HFFc6 (cell line): ENCODE measurements at places on chromosomes 1 and 21. TPM values are rescaled to one million over a fixed set of nuclear protein-coding genes. Genes with fewer than 3 reads are reported as not detected.
A peak's percentile ranks its signal among the peaks of the same experiment; 100 is the strongest.

DNA sequence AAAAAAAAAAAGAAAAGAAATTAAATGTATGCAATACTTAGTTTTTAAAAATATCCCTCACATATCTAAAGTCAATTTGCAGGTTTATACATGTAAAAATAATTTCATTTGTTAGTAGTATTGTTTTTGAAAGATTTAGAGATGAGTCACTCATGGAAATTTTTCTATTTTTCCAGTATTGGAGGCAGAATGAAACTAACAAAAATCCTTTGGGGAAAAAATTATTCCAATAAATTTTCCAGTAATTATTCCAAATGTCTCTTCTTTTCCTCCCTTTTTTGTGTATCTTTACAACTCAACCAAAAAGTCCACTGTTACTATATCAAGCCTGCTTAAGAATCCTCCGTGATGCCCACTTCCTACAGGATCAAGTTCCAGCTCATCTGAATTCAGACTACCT, 29.9 kb downstream of the MPZL1 start:
- H3K4me3 ChIP-seq = peak overlapping the region; percentile 15
- H3K4me1 ChIP-seq = peaks cover 74% of the 10 kb centered on the region
- no peaks in the 10 kb centered on the region for H3K27me3 ChIP-seq
- peak overlapping the region; percentile 56 for H3K27ac ChIP-seq

- no peak overlapping the region for H3K27ac ChIP-seq
- DNase-seq = no peak
- no peak overlapping the region for H3K4me3 ChIP-seq
- H3K36me3 ChIP-seq = peaks cover 4% of the 10 kb centered on the region; the same call in 1 of the 2 replicates
- H3K27me3 ChIP-seq = no peaks in the 10 kb centered on the region; the same call in 1 of the 2 replicates
- no peaks in the 10 kb centered on the region for H3K4me1 ChIP-seq
Observed at GRCh38 chr1:242139442-242139841, 140.5 kb upstream of the MAP1LC3C start.

DNA sequence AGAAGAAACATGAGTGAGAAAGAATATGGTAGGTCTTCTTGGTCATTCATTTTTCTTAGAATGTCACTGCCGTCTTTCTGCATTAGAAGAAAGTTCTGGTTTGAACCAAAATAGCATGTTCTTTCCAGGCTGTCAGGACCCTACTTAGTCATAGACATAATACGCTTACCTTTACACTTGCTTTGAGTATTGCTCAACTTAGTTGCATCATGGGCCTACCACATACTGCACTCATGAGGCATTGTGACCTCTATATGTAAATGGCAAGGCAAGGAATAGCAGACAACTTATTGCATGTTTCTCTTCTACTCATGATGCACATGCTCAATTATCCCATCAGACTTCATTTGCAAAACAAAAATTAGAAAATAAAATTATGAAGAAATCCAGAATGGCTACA, 415.0 kb downstream of the HLX start:
- H3K4me1 ChIP-seq = peaks cover 10% of the 10 kb centered on the region; the same call in 1 of the 2 replicates
- DNase-seq = peak; percentile 30
- H3K27ac ChIP-seq = no peak overlapping the region

DNA sequence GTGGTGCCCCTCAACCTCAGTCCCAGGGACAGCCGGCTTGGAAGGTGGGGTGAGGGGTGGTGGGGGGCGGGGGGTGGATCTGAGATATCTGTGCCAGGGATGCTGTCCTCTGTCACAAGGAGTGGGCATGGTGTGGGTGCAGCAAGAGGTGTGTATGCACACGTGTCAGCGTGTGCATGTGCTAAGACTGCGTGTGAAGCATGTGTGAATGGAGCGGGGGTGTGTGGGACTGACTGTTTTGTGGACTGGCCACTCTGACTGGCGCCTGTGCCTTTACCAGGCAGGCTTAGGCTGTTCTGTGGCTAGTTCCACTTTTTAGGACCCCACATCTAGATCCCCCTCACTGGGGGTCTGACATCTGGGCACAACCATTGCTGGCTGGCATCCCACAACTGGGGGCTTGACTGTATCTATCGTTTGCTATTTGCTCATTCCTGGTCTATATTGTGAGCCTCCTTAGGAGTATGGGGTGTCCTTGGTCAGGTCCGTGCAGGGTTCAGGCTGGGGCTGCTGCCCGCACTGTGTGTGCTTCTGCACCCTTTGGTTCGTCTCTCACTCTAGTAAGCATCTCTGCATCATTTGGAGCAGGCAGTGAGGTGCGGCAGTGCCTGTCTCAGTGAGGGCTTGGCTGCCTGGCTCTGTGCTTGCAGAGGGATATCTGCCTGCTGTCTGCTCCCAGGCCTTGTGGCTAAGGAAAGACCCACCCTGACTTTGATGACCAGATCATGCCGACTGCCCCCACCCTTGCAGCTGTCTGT, 1.9 kb downstream of the AMPD2 start:
- H3K27me3 ChIP-seq = peaks cover 4% of the 10 kb centered on the region
- H3K4me1 ChIP-seq = peaks cover 66% of the 10 kb centered on the region
- DNase-seq = no peak
- H3K27ac ChIP-seq = peak overlapping the region; percentile 100
- peaks cover 13% of the 10 kb centered on the region for H3K36me3 ChIP-seq
- H3K4me3 ChIP-seq = peak overlapping the region; percentile 95

- H3K4me1 ChIP-seq = peaks cover 34% of the 10 kb centered on the region
- 0 out of 2 replicates have a peak, but pooled peaks cover 8% of the 10 kb centered on the region for H3K36me3 ChIP-seq
- peak overlapping the region; percentile 75 for H3K4me3 ChIP-seq
- no peaks in the 10 kb centered on the region; the same call in 1 of the 2 replicates for H3K27me3 ChIP-seq
Observed at GRCh38 chr1:151681923-151682322, 34.7 kb downstream of the CELF3 start.

- 0 out of 2 replicates have a peak overlapping the region, but pooled peaks have one; percentile 29 for H3K4me3 ChIP-seq
- no peaks in the 10 kb centered on the region for H3K27me3 ChIP-seq
- no peaks in the 10 kb centered on the region; the same call in 1 of the 2 replicates for H3K36me3 ChIP-seq
- DNase-seq = peak; percentile 97
- H3K27ac ChIP-seq = peak overlapping the region; percentile 94
- H3K4me1 ChIP-seq = peaks cover 32% of the 10 kb centered on the region
Observed at GRCh38 chr1:184118046-184118445, 66.5 kb downstream of the TSEN15 start.

- H3K4me3 ChIP-seq = no peak overlapping the region
- no peak overlapping the region for H3K27ac ChIP-seq
- no peaks in the 10 kb centered on the region for H3K36me3 ChIP-seq
- peaks cover 11% of the 10 kb centered on the region for H3K4me1 ChIP-seq
- no peak for DNase-seq
Observed at GRCh38 chr1:114694540-114695310, 621 bp downstream of the AMPD1 start.

DNA sequence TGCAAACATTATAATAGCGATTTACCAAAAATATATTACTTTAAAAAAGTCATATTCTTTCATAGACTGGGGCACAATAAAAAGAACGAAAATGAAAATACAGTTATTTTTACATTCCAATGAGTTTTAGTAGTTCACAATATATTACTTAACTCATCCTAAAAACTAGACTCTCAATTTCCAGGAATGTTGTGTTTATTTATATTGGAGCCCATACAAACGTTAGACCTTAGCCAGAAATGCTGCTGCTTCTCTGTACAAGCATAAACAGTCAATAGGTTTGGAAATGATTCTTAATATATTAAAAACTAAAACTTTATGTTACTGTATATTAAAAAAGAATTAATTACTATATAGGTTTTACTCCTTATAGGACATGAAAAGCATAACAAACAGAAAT, 302.3 kb downstream of the BRINP3 start:
- no peak for DNase-seq
- H3K27me3 ChIP-seq = peaks cover 1% of the 10 kb centered on the region; the same call in 1 of the 2 replicates
- H3K36me3 ChIP-seq = no peaks in the 10 kb centered on the region

GRCh38 chr1:4944911-4945310, 290.5 kb downstream of the AJAP1 start:
- H3K4me1 ChIP-seq = no peaks in the 10 kb centered on the region
- peaks cover 1% of the 10 kb centered on the region; the same call in 1 of the 2 replicates for H3K27me3 ChIP-seq
- no peak overlapping the region for H3K27ac ChIP-seq
- DNase-seq = no peak
- H3K4me3 ChIP-seq = no peak overlapping the region

DNA sequence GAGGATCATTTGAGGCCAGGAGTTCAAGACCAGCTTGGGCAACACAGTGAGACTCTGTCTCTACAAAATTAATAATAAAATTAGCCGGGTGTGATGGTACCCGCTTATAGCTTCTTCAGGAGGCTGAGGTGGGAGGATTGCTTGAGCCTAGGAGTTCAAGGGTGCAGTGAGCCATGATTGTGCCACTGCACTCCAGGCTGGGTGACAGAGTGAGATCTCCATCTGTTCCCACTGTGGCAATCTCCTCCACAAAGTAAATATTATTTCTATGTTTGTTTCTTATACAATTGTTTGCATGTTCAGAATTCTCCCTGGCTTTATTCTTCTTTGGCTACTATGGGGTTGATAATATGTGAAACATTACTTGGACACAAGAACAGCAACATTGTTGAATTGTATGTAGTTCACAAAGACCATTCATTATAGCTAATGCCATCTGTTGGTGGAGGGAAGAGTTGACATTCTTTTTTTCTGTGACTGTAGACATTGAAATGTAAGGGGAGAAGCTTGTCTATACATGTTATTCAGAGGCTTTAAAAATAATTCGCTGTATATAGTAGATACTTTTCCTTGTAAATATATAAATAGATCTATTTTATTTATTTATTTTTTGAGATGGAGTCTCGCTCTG, 47.8 kb upstream of the SRSF10 start:
- H3K36me3 ChIP-seq = no peaks in the 10 kb centered on the region
- peak; percentile 39 for DNase-seq
- H3K27ac ChIP-seq = no peak overlapping the region
- peaks cover 14% of the 10 kb centered on the region for H3K4me1 ChIP-seq
- no peaks in the 10 kb centered on the region for H3K27me3 ChIP-seq
- H3K4me3 ChIP-seq = no peak overlapping the region

DNA sequence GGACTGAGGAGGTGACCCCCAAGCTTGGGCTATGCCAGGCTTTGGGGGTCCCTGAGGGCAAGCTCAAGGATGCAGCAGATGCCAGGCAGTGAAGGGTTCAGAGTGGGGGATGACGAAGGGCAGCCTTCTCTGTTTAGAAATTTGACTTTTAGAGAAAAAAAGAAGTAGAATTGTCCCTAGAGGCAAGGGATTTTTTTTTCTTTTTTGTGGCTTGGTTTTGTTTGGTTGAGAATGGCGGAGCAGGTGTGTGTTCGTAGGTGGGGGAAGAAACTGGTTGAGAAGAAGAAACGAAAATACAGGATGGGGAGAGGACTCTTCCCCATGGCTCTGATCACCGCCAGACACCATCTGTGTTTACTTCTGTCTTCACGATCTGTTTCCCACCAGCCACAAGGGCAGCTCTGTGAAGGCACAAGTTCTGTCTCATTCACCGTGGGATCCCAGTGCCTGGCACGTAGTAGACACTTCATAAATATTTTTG, 8.2 kb downstream of the PLA2G5 start:
- H3K27me3 ChIP-seq = peaks cover 52% of the 10 kb centered on the region
- H3K27ac ChIP-seq = no peak overlapping the region
- no peaks in the 10 kb centered on the region; the same call in 1 of the 2 replicates for H3K4me1 ChIP-seq
- H3K4me3 ChIP-seq = no peak overlapping the region

GRCh38 chr1:6907201-6907600, 121.9 kb downstream of the CAMTA1 start:
- no peak overlapping the region for H3K27ac ChIP-seq
- no peaks in the 10 kb centered on the region for H3K4me1 ChIP-seq
- no peaks in the 10 kb centered on the region for H3K36me3 ChIP-seq
- H3K4me3 ChIP-seq = no peak overlapping the region
- peaks cover 9% of the 10 kb centered on the region for H3K27me3 ChIP-seq

Gene LIN28A
- not detected in 3 replicates for total RNA-seq

Gene PLA2G2F
- total RNA-seq = not detected in 3 replicates

Gene ETS2
- total RNA-seq = 21.1 to 33.3 TPM (median 25.4 TPM) in 3 replicates

Gene MMP23B
- 1.7 to 7.1 TPM (median 3.8 TPM) in 3 replicates for total RNA-seq

Gene PDE9A
- total RNA-seq = not detected in 3 replicates

Gene CNR2
- not detected in 3 replicates for total RNA-seq

Gene SSX2IP
- total RNA-seq = 76.7 to 119 TPM (median 83.3 TPM) in 3 replicates

Gene AADACL3
- total RNA-seq = not detected in 3 replicates
